ENCODE measurements at places on chromosomes 11 and 22. TPM values are rescaled to one million over a fixed set of nuclear protein-coding genes. Genes with fewer than 3 reads are reported as not detected.

Gene CHEK1
- 6.2 TPM for total RNA-seq

Gene DNAJB7
- total RNA-seq, result not detected

Gene OR10D3
- not detected for total RNA-seq

Gene CSNK1E
- 144 TPM for total RNA-seq

Gene DDTL
- 3.6 TPM for total RNA-seq

Gene PRAME
- total RNA-seq, result not detected

Gene MMP11
- 1.3 TPM for total RNA-seq

Gene OSBPL5
- total RNA-seq, result 64.1 TPM

Gene HTATIP2
- total RNA-seq, result 30.1 TPM

Gene POLA2
- 3.4 TPM for total RNA-seq

Gene CD3E
- 5.2 TPM for total RNA-seq

Gene NKAPD1
- total RNA-seq, result 14.7 TPM

Gene MAPK12
- total RNA-seq, result 9.2 TPM

Gene MRPL17
- total RNA-seq, result 30.1 TPM

Gene STX5
- total RNA-seq, result 42.6 TPM

Gene BRSK2
- total RNA-seq, result 0.55 TPM

Gene SCN3B
- total RNA-seq, result 1.3 TPM

Gene FXYD2
- 1.1 TPM for total RNA-seq

Gene CEP126
- total RNA-seq, result 9.8 TPM

Gene MS4A7
- total RNA-seq, result 78.1 TPM

Measured in aorta (tissue), 5 donors.